Posterior cingulate gyrus (tissue), 11 donors: ENCODE measurements at places on chromosomes 1 and 21.

GRCh38 chr1:158289811-158290210 lies at the start of gene CD1C:
Gene CD1C (plus strand): TSS chr1:158289923. CDS start chr1:158290065, 142 bp downstream.
- no peak for DNase-seq

- DNase-seq, result no peak
These were observed 82.1 kb downstream of the TTC3 start for GRCh38 chr21:37155186-37155585.

- DNase-seq, result no peak
These were observed 13.8 kb downstream of the VASH2 start for GRCh38 chr1:212964102-212964501.

DNA sequence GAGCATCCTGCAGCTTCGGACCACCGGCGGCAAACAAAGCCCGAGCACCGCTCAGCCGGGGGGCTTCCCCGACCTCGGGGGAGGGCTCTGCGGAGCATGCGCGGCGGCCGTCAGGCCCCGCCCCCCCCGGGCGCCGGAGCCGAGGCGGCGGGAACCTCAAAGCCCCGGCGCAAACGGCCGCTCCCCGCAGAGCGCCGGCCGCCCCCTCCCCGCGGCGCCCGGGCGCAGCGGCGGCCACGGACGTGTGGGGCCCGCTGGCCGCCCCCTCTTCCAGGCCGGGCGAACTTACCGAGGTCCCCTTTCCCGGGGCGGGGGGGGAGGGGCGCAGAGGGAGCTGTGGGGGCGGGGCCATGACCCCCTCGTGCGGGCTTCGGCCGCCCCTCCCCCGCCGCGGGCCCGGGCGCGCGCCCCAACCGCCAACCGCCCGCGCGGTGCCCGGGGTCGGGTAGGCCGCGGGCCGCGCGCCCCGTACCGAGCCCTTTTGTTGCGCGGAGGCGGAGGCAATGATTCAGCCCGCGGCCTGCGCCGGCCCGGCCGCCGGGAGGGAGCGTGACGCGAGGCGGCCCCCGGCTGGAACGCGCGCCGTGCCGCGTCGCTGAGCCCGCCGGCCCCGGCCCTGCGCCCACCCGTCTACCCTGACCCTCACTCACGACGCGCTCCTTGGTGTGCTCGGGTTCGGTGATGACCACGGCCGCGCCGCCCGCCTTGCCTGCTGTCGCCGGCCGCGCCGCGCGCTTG lies 1.7 kb downstream of the RCC2 start:
- no peak for DNase-seq

DNA sequence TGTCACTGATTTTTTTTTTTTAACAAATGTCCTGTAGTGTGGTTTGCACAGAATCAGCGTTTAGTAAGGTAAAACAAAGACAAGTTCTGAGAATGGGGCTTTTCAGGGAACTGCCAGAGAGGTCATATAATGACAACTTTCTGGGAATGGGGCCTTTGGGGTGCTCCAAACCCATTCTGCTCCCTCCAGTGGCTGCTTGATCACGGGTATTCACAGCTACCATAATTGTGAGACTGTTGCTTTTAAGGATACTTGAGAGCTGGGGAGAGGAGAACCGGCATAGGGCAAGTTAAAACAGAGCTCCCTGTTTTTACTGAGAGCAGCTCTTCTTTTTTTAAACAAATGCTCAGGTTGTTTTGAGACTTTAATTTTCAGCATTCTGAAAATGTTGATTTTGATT lies 48.2 kb downstream of the CYP2J2 start:
- DNase-seq, result no peak

- DNase-seq, result no peak
These were observed 612.2 kb downstream of the SMYD3 start for GRCh38 chr1:245894843-245895242.

GRCh38 chr1:3481046-3481445 lies 26.6 kb downstream of the ARHGEF16 start:
- no peak for DNase-seq

DNA sequence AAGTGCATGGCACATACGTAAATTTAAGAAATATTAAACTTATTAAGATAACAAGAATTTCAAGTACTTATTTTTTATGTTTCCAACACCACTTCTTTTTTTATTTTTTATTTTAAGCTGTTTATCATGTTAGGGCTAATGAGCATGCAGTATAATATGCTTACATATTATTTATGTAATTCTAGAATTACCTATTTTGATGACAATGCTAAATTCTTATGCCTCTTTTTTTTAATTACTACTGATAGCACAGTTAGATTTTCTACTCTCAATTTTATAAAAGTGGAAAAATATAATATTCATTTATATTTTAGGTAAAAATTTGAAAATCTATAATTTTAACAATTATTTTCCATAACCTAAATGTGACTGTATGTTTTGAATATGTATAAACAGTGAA lies 713.0 kb downstream of the MRPL39 start:
- DNase-seq, result no peak

DNA sequence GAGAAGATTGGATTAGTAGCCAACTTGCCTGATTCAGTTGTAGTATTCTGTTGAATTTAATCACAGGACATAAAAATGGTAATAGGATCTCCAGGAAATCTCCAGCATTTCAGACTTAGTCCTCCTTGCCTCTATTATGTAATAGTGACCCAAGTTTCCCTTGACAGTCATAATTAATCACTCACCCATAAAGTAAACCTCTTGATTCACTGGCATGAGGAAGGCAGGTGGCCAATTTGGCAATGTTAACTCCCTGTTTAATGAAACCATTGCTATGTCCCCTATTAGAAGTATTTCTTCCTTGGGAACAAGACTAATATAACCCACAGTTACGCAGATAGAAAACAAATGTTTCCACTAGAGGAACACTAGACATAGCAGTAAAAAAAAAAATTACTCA lies 604.8 kb upstream of the CXADR start:
- no peak for DNase-seq

DNA sequence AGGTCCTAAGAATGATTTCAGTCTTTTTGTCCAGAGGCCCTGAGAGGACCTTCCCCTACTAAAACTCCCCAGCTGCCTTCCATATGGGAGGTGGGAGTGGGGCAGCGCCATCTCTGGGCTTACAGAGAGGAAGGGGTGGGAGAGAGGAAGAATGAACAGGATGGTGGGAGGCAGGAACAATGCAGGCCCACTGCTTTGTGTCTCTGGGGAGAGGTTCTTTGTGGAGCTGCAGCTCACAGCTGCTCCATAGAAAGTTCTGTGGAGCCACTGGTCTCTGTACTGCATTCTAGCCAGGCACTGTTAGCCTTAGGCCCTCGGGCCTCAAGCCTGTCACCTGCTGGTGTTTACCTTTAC lies 43.6 kb upstream of the A3GALT2 start:
- DNase-seq, result no peak
